Stimulated activated CD4-positive, alpha-beta T cell treated with anti-CD3 and anti-CD28 coated beads, Interleukin-12 subunit alpha, Interleukin-12 subunit beta, amount 100 ng/mL, for 48 hours (primary cell): ENCODE measurements at places on chromosomes 12 and 14.

DNA sequence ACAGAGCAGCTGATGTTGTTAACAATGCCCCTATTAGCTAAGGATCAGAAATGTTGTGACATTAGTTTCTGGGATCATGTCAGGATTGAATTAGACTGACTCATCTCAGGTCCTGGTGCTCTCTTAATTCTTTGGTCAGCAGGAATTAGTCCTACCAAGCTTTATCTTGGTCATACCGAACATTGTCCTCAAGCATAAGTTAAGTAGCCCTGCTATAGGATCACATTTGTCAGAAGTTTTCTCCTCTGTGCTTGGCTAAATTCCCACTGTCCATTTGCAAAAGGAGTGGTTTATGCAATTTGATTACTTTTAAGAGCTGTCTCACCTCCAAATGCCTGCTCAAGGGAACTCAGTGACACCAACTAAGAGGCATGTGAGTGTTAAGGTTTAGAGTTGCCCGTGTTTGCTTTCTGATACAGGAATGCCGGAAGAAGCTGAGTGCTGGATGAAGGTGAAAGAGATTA, 48.4 kb upstream of the IFNG-AS1 start:
- DNase-seq: no peak

- DNase-seq: no peak
These were observed 36.5 kb upstream of the OVCH1 start for GRCh38 chr12:29533815-29534489.

DNA sequence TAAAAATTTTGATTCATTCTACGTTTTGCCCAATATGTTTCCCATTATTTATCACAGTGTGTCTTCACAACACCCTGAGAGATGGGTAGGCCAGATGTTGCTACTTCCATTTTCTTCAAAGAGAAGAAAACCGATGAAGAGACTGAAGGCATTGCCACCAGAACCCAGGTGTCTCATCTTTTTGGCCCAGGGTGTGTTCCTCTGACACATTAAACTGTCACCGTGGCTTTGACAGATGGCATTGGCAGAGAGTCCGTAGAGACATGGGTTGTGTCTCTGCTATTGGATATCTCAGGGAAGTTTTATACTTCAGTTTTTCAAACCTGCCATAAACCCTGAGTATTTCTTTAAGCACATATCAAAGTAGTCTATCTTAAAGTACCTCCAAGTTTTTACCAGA, 11.3 kb upstream of the NUDT4 start:
- DNase-seq: no peak

GRCh38 chr14:74019408-74020137, 424 bp downstream of the BBOF1 start:
- DNase-seq: no peak

- DNase-seq: peak; percentile 70
These were observed 14.1 kb upstream of the CDH24 start for GRCh38 chr14:23071244-23071920.

- no peak for DNase-seq
These were observed 269.3 kb downstream of the SNAPC1 start for GRCh38 chr14:62031504-62031903.
